Activated T-cell treated with anti-CD3 and anti-CD28 coated beads, Interleukin-2, amount 50 U/mL, for 72 hours (primary cell): ENCODE measurements at places on chromosomes 7 and 10. TPM values are rescaled to one million over a fixed set of nuclear protein-coding genes. Genes with fewer than 3 reads are reported as not detected.

DNA sequence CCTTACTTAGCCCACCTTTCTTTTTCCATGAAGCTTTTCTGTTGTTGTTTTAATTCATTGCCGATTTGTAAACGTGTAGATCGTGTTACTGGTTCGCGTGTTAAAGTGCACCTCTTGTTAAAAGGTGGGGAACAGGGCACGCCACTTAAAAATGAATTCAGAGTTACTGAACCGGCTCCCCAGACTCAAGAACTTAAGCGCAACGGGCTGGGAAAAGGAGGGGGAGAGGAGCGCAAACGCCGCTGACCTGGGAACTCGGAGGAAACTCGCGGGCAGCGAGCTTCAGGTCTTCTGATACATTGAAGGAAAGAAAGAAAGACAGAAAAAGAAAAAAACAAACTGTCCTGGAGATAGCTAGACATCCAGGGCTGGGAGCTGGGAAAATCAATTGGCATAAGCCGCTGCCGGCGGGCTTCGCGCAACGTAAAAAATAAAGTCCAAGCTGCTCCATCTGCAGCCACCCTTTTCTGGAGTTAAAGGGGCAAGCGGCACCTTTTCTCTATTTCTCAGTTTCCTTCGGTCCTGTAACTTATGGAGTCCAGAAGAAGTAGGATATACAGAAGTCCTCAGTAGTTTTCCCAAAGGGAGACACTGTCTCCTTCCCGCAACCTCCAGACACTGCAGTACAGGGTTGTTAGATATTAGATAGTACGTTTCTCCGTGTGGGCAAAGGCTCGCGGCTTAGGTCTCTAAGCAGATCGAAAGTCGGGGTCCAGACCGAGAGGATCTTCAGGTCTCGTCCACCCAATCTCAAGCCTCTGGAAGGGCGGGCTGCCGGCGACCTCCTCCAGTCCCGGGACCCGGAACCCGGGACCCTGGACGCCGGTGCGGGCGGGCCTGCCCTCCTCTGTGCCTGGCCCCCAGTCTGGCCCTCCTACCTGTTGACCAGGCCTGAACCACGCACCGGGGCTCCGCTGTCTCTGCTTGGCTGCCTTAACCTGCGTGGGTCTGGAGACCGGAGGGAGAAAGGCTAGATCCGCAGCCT lies 1.8 kb upstream of the DLX6 start:
- no peak for DNase-seq

GRCh38 chr10:70191161-70191971 lies 21.1 kb upstream of the SAR1A start:
- no peak for DNase-seq

- DNase-seq, result no peak
These were observed 28.4 kb upstream of the CDHR3 start for GRCh38 chr7:105934572-105935185.

DNA sequence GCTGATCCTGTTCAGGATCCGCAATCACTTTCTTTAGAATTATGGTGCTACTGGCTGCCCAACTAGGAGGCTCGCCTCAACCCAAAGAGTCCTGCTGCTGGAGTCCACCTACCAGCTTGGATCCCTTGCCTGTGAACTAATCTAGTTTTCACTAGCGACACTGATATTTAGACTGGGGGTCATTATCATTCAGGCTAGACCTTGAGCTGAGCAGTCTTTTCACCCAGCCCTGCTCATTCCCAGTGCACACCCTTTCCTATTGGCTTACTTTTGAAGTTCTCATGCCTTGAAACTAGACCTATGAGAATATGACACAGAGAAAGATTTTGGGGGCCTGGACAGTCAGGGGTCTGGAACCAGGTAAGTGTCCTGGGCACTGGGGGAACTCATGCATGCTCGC lies 107.9 kb downstream of the TMEM178B start:
- no peak for DNase-seq

- DNase-seq, result no peak
These were observed 145.4 kb downstream of the PTPRN2 start for GRCh38 chr7:158442260-158442659.

DNA sequence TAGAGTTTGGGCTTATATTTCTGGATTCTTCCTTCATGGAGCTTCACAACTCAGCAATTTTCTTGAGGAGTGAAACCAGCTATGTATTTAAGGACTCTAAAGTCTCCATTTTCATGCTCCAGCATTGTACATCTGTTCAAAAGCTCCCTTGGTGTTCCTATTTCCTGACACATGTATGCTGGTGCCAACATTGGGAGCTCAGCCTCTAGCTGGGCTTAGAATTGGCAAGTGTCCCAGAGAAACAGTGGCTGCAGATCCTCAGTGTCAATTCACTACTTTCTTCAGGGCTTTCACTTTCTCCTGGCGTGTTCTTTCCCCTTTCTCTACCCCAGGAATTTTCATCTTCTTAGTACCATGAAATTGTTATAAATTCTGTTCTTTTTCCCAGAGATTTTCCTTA lies 103.1 kb downstream of the ZNF467 start:
- no peak for DNase-seq

DNA sequence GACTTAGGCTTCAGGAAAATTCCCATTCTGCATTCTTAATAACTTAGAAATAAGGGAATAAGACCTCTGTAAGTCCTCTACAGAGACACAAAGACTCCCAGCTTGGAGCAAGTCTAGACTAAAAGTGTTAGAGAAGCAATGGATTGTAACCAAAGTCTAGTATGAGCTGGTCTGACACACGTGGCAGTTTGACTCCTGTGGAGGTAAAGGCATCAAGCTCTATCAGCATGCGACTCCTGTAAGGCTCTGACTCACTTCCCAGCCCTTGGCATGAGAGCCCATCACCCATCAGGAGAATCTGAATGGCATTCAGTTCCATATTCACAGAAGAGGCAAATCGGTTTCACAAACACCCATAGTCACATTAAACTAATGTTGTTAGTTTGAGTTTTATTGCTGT lies 4.4 kb upstream of the VSTM4 start:
- no peak for DNase-seq

Gene LRRC18
- total RNA-seq, result not detected

Gene TBX20
- total RNA-seq, result not detected

Gene DOCK4
- 0.53 TPM for total RNA-seq

Gene MRLN
- not detected for total RNA-seq

Gene JAZF1
- total RNA-seq, result 4.3 TPM
